ENCODE measurements at places on chromosomes 12 and 14.

DNA sequence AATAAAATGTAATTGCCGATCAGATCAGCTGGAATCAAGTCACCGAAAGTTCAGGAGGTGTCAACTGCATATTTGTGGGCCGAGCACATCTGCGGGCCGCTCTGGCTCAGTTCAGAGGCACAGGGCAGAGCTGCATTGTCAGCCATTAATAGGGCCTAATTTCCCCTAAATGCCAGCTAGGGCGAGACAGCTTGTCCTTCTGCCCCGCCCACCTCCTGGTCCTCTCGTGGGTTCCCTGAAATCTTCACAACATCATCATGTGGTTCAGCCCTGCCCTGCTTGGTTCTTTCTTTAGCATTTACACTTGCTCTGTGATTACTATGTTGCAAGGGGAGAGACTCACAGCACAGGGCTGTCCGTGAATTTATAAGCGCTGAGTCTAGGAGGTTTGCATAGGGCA, 148.9 kb downstream of the CHST11 start:
- peak; percentile 84 for DNase-seq

DNA sequence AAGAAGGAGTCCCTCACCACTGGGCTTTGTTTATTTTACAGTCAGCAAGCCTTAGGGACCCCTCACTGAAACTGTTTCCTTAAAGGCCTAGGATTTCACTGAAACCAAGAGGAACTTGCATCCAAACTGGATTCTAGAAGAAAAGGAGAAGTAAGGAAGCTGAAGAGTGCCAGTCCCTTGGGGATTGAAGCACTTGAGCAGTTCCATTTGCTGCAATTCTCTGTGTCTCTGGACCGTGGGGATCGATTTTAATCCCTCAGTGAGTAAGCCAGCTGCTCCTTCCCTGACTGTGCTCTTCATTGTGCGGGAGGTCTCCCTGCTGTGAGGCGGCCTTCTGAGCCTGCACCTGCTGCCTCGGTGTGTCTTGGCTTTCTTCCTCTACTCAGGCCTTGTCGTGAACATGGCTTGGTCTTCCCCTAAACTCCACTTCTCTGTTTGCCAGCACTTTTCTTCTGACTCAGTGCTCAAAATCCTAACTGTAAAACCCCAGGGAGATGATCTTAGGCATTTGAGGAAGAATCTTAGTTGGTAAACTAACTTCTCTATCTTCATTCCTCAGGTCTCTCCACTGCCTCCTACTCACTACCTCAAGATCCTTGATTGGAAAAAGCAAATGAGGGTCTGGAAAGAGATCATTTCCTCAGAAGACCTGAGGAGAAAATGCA, 132.6 kb downstream of the SLC38A6 start:
- no peak for DNase-seq

DNA sequence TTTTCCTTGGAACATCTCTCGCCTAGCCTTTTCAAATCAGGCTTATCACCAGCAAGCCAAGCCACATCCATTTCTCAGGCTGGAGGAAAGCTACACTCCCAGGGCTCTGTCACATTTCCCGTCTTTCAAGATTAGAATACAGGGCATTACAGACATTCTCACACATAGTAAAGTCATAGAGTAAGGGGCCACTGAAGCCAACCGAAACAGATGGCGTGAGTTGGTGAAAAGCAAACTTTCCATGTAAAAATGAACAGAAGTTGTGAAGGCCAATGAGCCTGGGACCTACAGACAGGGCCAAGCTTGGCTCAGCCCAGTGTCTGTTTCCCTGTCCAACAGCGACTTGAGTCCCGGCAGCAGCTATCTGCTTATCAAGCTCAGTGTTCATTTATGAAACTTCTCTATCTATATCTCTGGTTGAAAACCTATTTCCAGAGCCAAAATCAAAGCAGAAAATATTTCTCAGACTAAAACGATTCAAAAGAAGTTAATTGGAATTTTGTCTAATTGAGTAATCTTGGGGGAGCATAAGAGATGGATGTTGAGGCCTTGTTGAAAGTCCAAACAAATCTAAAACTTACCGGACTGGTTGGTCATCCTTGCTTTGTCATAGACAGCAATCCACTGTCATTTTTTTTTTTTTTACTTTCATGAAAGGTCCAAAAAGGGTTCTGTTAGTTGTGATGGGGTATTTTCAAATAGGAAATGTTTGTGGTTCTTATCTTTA, 105.6 kb downstream of the DAAM1 start:
- DNase-seq = no peak

GRCh38 chr14:51431741-51432140, 191.7 kb downstream of the TMX1 start:
- no peak for DNase-seq

DNA sequence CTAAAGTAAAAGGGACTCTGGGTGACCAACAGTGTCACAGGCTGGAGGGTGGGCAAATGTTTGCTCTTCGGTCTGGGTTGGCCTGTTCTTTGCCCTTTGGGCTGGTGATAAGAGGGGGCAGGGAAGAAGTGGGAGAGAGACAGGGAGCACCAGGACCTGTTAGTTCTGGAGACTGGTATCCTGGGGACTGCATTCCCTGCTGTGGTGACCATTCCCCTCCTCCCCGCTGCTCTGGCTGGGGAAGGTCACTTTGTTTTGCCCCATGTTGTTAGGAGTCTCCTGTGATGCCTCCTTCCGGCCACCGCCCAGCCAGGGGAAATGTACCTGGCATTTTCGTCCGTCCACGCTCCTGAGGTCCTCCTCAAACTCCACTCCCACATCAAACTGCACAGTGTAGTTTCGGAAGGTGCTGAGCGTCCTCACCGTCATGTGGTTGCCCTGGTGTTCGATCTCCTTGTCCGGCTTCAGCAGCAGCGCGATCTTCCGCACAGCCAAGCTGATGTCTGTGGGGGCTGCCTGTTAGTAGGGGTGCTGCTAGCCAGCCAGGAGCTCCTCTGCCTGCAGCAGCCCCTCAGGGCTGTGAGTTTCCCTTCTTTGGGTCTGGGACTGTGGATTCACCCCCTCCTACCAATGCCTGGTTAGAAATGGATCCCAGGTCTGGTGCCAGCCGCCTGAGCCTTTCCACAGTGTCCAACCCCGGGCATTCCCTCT, 618 bp downstream of the RBP5 start:
- no peak for DNase-seq

DNA sequence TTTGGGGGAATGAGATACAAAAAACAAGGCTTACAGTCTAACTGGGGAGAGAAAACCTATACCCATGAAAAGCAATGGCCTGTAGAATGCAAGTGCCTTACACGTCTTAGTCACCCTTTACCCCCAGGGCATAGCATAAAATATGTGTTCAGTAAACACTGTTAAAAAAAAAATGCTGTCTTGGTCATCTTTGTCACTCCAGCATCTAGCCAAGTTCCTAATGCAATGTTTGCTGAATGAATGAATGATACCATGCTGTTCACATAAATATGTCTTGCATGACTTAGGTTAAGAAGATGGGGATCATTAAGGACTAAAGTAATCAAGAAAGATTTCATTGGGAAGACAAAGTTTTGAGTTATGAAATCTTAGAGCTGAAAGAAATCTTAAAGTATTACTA, 38.5 kb downstream of the PPP2R5E start:
- no peak for DNase-seq

DNA sequence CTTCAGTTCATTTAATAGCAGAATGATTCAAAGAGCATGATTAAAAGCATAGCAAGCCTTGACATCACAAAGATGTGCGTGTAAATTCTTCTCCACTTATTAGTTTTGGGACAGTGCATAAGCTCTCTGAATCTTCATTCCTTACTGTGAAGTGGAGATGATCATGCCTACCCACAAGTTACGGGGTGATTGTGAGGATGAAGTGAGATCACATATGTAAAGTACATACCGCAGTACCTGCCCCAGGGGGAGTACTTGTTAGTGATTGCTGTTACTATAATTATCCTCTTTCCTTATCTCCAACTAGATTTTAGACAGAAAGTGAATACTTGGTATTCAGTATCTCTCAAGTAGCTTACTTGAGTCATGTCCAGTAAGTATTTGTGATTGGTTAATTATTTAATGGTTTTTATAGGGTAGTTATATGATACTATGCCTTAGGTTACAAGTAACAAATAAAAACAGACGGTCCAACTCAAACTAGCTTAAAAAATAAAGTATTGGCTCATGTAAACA, 6.0 kb downstream of the RAD9B start:
- no peak for DNase-seq

DNA sequence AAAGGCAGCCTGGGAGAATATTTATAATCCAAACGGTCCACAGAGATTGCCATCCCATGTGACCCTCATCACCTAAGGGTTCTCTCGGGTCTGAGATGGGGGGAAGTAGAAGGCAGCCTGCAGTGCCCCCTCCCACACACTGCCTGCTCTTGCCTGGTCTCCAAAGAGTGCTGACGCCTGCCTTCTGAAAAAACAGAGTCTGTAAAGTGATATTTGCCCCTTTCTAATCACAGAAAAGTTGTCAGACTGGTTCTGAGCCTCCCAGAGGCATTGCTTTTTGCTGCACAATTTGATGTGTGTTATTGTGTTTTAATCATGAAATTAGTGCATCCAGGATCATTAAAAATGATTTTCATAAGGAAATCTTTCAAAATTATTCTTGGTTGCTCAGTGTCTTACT, 59.2 kb downstream of the TMEM30B start:
- no peak for DNase-seq

- DNase-seq = no peak
Observed at GRCh38 chr14:105710119-105711043, 184.0 kb downstream of the TMEM121 start.

DNA sequence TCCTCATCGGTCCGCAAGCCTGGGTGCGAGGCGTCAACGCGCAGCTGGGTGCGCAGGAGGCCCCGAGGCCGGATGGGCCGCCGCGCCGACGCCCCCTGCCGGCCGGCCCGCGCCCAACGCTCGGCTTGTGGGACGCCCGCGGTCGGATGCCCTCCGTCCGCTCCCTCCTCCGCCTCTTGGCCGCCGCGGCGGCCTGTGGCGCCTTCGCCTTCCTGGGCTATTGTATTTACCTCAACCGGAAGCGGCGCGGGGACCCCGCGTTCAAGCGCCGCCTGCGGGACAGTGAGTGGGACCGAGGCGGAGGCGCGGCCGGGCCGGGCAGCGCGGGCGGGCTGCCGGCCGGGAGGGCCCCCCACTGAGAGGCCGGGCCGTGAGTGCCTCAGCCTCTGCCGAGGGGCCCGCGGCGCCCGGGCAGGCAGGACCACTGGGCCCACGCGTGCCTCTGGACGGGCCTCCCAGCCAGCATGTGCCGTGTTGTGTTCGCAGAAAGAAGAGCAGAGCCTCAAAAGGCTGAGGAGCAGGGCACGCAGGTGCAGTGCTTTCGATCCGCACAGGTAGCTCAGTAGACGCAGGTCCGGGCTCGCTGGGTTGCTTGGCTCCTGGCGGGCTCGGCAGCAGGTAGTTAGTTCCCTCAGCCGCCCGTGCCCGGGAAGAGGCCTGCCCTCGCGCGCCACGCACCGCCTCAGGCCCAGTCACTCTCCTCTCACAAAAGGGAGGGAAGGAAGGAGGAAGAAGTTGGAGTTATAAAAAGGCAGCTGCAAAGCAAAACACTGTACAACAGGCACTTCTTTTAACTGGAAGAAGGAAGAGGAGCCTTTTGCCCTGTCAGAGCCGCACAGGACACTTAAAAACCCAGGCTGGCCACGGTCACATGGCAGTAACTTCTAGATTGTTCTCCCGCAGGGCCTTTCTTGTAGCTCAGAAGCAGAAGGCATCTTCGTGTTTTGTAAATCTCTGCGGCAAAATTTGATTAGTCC, at the start of gene TOMM20L:
Gene TOMM20L, plus strand, starts transcription at position 119 of the 977 bp plus-strand sequence. Its CDS starts 28 bp downstream, at position 147.
- peak; percentile 29 for DNase-seq
